ENCODE measurements at places on chromosomes 7 and 10.

- DNase-seq: no peak
Measured at GRCh38 chr10:80429521-80429973, 21.2 kb downstream of the PRXL2A start.

- no peak for DNase-seq
Measured at GRCh38 chr7:70355198-70356020, 757.1 kb downstream of the AUTS2 start.

DNA sequence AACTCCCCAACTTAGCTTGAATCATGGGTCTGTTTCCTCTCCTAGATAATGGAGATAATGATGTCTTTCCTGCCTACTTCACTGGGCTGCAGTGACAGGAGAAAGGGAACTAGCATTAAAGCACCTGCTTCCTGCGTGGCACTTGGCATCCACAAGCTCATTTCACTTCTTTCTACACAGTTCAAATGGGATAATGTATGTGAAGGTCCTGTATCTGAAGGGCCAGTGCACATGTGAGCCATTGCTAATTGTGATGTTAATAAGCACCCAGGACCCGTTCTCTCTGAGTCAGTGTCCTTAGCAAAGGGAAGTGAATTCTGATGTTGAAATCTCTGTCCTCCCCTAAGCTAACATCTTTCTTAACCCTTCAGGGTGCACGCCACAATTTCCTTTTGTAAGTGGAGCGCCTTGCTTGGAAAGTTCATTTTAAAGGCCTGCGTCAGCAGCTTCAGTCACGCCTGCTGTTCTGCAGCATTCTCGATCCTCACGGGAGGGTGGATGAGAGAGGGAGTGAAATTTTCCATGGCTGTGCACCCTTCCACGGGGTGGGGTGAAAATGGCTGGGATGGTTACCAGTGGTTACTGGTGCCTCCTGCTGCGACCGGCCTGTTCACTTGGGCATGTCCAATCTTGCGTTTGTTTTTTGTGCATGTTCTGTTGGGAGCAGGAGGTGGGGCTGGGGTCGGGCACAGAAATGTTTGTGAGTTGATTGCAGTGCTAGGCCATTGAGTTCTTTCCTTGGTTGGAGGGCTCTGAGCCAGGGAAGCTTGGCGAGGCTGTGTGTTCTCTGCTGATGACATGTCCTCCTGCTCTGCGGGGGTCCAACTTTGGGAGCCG lies 59.2 kb downstream of the HK1 start:
- no peak for DNase-seq

DNA sequence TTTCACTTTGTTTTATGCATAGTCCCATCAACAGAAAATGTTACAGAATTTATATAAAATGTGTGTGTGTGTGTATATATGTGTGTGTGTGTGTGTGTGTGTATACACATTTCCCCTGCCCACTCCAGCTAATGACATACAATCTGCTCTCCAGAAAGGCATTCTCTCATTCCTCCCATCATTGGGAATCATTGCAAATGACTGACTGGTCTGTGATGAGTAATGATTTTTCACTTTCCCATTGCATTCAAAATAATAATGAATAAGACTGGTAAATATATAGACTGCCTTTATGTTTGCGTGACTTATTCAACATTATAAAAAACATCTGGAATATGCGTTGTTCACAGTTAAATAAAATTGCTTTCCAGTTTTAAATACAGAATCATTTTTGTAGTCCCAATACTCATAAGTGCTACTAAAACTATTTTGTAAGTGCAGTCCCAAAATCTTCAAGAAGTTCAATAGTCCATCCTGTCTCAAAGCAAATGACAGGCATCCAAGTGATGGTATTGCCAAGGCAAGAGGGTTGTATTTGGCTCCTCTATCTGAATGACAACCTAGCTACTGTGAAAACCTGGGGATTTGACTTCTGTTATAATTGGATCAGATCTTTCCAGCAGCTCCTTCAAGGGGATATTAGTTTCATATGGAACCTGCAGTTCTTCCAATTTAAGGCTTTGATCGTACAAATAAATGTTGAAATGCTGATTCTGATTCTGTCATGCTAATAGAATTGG lies 150.9 kb downstream of the POLR1F start:
- DNase-seq: no peak

DNA sequence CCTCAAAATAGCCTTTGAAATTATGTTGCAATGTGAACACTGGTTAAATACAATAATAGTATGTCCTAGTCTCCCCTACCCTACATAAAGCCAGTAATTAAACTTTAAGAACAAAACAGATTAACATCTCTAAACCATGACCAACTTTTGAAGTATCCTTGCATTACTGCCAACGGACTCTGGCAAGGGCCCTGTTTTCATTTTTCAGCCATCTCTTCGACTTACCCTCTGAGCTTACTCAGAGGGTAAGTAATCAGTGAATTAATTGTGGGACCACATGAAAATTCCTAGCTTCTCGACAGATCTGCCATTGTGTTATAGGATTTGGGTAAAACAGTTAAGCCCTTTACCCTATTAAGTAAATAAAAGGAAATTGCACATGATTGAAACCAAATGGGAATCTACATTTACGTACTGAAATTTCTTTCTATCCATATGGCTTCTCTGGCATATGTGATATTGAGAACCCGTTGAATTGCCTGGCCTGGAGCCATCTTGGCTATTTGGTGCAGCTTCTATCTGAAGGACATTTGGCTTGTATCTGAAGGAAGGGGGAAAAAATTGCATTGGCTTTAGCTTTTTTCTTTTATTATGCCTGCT lies 39.6 kb downstream of the DYNC1I1 start:
- DNase-seq: no peak

- DNase-seq: no peak
Measured at GRCh38 chr10:6473901-6474370, 106.1 kb downstream of the PRKCQ start.

DNA sequence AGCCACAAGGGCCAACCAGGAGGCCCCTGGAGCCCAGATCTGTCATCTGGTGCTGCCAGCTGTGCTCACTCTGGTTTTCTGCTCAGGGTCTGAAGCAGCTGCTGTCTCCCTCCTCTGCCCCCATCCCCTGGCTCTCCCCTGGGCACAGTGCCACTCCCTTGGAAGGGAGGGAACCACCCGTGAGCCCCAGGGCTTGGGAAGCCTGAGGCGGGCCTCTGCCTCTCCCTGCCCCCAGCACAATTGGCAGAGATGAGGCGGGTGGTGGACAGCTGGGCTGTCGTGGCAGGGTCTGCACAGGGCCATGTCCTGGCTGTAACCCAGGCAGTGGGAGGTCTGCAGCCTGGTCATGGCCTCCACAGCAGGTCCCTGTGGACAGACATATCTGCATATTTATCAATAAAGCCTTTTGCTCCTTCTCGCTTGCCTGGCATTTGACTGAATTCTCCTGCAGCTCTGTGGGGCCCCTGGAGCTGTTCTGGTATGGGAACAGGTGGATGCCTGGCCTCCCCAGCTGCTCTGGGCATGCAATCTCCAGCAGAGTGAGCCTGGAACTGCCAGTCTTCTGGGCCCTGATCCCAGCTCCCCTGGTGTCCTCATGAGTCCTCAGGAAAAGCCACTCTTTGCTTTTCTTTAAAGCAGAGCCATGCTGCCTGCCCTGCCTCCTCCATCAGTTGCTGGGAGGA lies 1.6 kb upstream of the ANKRD2 start:
- no peak for DNase-seq

DNA sequence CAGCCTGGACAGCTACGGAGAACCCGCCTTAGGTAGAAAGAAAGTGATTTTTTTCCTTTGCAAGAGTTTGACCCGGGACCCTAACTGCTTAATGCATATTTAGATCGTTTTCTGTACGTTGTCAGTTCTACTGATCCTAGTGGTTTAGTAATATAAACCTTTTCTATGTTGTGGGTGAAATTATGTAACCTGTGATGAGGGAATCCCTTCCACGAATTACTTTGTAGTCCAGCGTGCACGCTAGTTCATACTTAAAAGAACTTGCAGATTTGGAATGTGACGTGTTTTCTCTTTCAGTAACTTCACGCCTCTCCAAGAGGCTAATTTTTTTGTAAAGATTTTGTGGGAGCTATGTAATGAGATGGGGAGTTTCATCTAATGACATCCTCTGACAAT lies 705 bp downstream of the SLF2 start:
- DNase-seq: no peak

GRCh38 chr7:27677912-27678612 lies 15.4 kb upstream of the HIBADH start:
- DNase-seq: no peak

DNA sequence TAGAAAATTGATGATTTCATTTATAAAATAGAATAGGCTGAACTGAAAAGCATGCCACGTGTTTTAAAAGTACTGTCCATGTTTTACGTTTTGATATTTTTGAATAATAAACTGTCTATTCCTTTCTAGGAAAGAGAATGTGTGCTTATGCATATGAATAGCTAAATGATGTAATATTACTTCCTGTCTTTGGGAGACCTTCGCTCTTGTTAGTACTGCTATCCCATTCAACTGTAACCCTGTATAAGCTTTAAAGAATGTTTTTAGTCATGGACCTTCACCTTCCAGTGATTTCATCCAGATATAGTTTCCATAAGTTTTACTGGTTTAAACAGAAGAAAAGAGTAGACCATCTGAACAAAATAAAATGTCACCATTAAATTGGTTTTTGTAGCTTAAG lies 274.4 kb upstream of the SEMA3A start:
- no peak for DNase-seq

DNA sequence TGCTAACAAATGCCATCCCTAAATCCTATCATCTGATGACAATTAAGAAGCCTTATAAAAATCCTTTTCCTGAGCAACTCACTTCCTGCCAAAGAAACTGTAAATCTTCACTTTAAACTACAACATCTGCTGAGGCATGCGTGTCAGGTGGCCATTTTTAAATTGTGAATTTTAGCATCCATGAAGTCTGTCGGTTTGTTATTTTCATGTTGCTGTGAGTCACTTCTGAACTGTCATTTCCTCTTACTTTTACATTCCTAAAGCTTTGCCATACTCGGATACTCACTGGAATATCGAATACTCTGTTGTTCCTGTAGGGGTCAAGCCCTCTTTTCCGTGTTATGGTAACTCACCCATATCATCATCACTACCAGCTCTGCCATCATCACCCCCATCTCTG lies 34.3 kb upstream of the TMEM26 start:
- no peak for DNase-seq
